ENCODE measurements at places on chromosomes 2 and 18.

GRCh38 chr2:101802329-101802728 is 104.8 kb downstream of the MAP4K4 start:
- no peak for DNase-seq

GRCh38 chr2:48532174-48532573 is 2.2 kb downstream of the STON1 start:
- DNase-seq, result no peak

DNA sequence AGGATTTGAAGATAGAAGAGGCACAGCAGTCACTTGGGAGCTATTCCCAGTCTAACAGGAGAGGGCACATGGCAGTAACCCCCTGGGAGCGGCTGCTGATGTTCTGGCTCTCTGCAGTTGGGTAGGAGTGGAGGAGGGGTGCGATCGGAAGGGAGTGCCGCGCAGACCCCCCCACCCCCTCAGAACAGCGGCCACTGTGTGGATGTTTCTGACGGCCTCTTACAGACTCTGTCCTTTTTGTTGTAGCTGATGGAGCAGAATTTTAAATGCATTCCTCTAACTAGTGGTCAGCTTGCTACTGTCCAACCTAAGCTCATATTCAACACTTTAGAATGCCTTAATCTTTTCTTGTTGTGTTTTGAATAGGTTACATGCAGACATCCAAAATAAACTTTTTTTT is 127.9 kb downstream of the AGAP1 start:
- no peak for DNase-seq

DNA sequence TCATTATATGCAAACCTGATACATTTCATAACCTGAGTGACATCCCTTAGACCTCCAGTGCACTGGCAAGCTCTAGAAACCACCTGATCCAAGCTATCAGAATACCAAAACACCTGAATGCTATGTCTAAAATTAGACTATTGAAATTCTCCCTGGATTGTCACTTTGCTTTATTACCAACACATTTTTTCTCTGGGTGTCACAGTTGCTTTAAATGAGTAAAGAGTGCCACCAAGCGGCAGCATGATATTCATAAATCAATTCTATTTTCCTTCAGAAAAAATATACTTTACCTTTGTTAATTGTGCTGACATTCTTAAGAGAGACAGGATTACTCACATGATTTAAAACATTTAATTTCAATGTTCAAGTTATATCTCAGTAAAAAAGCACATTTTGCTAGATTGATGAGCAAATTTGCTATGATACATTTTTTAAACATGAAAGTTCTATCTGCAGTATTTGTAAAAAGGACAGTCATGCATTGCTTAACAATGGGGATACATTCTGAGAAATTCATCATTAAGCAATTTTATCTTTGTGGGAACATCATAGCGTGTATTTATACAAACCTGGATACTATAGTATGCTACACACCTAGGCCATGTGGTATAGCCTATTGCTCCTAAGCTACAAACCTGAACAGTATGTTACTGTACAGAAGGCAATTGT is 338.4 kb upstream of the SLC39A10 start:
- peak; percentile 30 for DNase-seq

DNA sequence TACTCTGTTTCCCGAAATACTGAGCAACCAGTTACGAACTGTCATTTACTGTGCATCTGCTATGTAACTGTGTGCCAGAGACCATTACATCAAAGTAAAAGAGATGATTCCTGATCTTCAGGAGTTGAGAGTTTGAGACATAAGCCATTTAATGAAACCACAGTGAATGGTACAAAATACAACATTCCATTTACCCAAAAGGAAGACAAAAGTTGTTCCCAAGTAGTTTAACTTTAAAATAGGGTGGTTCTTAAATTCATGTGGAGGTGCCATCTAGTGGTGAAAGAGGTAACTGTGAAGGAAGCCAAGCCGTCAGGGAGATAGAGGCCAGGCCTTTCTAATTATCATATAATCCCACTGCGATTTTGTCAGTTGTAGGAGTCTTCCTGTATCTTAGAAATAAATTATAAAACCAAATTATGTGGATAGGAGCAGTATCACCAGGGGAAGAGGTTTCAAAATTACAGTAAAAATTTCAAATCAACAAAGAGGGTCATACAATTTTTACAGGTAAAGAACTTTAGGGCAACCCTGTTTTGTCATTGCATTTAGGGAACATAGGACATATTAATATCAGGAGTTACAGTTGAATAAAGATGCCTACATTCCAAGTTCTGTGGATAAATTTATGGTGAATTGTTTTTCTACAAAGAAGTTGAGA is 67.7 kb downstream of the EPAS1 start:
- peak; percentile 39 for DNase-seq

- no peak for DNase-seq
These were observed 318.8 kb upstream of the KCNH7 start for GRCh38 chr2:163157411-163157810.

DNA sequence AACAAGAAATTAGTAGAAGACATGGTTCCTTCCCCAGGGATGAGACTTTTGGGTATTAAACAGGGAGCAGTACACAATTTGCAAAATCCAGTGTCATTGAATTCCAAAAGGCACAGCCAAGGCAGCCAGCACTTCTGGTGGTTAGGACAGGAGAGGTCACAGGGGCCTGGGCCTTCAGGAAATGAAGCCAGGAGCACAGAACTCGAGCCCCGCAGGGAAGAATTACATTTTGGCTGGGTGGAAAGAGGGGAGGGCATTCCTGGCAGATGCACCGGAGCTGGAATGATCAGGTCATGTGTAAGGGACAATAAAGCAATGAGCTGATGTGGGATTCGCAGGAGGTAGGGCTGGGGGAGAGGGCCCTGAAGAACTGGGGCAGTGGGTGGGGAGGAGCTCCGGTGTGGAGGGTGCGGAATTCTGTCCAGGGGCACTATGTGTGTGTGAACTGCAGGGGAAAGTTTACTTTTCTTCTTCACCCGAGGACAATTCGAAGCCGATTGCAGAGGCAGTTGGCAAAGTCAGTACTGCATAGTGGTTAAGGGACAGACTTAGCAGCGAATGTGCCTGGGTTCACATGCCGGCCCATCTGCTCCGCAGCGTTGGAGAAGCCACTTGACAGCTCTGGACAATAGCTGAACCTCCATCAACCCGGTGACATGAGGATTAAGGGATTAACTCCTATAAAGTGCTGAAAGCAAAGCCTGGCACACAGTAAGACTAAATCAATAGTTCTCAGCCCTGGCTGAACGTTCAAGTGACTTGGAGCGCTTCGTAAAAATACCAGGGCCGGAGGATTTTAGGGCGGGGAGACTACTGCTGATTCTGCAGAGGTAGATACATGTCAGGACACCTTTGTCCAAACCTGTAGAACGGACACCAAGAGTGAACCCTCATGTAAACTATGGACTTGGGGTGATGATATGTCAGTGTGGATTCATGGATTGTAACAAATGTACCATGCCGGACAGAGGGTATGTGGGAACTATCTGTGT is 36.4 kb downstream of the ALPK2 start:
- no peak for DNase-seq

DNA sequence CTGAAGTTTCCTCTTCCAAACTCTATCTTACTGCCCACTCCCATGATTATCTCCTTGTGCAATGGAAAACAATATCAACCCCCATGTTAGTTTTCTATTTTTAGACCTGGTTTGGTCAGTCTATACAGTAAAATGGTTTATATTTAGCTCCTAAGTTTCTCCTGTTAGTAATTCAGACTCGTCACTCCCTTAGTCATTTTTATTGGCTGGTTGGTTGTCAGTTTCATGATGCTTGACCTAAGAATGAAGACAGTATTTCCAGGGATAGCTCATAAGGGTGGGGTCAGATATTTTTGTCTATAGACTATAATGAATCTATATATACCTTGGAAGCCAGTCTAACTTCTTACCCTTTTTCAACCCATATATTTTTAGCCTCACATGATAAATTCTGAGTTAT is 61.4 kb upstream of the NEUROD1 start:
- DNase-seq, result no peak

DNA sequence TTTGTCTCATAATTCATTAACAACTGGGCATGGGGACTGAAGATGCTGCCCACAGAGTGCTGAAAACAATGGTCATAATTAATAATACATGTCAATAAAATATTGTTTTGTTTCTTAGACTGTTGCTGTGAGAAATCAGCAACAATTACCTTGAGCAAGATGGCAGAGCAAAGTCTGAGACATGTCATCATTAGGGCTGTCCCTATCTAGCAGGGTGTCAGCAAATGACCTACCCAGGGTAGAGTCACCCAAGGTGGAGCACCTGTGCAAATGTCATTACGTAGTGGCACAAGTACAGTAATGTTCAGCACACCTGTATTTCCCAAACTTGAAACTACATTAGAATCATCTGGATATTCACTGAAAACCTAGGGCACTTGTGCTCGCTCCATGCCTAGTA is 10.6 kb upstream of the IL36A start:
- no peak for DNase-seq

- DNase-seq, result no peak
These were observed 51.7 kb downstream of the HPCAL1 start for GRCh38 chr2:10354399-10354798.

- DNase-seq, result no peak
These were observed 773.0 kb downstream of the CPS1 start for GRCh38 chr2:211329421-211329820.

GRCh38 chr18:2723207-2723606 is 67.7 kb downstream of the SMCHD1 start:
- DNase-seq, result no peak

GRCh38 chr2:183389546-183390080 is 265.4 kb downstream of the NUP35 start:
- DNase-seq, result no peak

GRCh38 chr18:7663366-7664312 is 96.5 kb downstream of the PTPRM start:
- DNase-seq, result no peak

GRCh38 chr2:191625016-191625415 is 52.9 kb upstream of the NABP1 start:
- DNase-seq, result peak; percentile 72

DNA sequence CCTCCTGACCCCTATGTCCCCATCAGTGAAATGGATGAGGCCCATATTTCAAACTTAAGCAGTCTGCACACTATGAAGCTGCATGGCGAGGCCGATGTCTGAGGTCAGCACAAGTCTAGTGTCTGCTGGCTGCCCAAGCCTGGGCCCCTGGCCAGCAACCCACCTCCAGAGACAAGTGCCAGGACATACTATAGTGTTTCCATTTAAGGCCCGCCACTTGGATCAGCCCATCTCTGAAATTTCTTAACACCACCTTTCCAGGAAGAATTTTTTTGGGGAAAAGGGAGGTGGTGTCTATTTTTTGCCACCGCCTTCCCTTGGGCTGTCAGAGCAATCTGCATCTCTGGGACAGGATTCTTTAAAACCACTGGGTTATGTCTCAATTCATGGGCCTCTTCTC is 1.8 kb downstream of the ACVR1 start:
- no peak for DNase-seq

GRCh38 chr2:17515652-17516051 is 2.6 kb downstream of the RAD51AP2 start:
- DNase-seq, result no peak

- no peak for DNase-seq
These were observed 11.3 kb upstream of the TMSB10 start for GRCh38 chr2:84894131-84894586.

GRCh38 chr2:2012505-2012904 is 268.2 kb upstream of the PXDN start:
- DNase-seq, result no peak

GRCh38 chr2:199911877-199912161 is 726 bp downstream of the C2orf69 start:
- no peak for DNase-seq

GRCh38 chr2:142119347-142119746 is 11.5 kb downstream of the LRP1B start:
- DNase-seq, result no peak

GRCh38 chr18:62558015-62558663 is 35.3 kb downstream of the ZCCHC2 start:
- no peak for DNase-seq

- no peak for DNase-seq
These were observed 132.1 kb upstream of the ARL4C start for GRCh38 chr2:234628953-234629352.

DNA sequence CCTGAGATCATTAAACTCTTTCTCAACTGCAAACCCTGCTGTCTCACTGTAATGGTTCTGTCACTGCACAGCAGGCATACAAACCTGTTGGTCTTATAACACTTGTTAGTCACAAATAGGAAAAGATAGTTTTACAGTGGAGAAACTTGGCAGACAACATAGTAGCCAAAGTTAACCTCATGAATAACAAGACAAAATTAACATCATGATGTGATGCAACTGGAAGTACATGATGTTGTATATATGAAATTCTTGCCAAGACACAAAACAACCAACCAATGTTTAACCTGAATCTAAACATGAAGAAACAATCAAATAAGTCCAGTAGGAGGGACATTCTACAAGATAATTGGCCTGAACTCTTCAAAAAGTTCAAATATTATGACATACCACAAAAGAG is 189.3 kb downstream of the RNF152 start:
- no peak for DNase-seq

DNA sequence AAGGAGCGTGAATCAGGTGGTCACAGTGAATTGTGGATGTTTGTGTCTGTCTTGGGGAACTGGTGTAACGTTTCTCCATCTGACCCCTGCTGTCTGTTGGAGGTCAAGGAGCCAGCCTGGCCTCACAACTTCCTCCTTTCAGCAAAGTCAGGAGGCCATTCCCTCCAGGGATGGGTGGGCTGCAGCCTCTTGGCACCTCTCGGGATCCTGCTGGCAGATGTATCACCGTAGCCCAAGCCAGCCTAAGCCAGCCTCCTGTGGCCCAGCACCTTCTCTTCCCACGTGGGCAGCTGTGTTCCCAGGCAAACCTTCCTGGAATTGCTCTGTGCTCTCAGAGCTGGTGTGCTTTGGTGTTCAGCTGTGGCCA is 30.5 kb downstream of the HPCAL1 start:
- no peak for DNase-seq

Measured in central memory CD4-positive, alpha-beta T cell (primary cell).